Activated CD4-positive, alpha-beta memory T cell treated with anti-CD3 and anti-CD28 coated beads, Interleukin-2, amount 10 ng/mL, durations not matched to agents 7 days and 5 days (primary cell): ENCODE measurements at places on chromosomes 4 and X.

GRCh38 chr4:187668526-187669082 lies 327.0 kb upstream of the ZFP42 start:
- no peak for DNase-seq

GRCh38 chrX:12460929-12461328 lies 322.7 kb downstream of the FRMPD4 start:
- no peak for DNase-seq

GRCh38 chrX:45709381-45709780 lies 508.7 kb upstream of the DIPK2B start:
- no peak for DNase-seq

- no peak for DNase-seq
Observed at GRCh38 chr4:83753260-83753659, 217.4 kb downstream of the GPAT3 start.

DNA sequence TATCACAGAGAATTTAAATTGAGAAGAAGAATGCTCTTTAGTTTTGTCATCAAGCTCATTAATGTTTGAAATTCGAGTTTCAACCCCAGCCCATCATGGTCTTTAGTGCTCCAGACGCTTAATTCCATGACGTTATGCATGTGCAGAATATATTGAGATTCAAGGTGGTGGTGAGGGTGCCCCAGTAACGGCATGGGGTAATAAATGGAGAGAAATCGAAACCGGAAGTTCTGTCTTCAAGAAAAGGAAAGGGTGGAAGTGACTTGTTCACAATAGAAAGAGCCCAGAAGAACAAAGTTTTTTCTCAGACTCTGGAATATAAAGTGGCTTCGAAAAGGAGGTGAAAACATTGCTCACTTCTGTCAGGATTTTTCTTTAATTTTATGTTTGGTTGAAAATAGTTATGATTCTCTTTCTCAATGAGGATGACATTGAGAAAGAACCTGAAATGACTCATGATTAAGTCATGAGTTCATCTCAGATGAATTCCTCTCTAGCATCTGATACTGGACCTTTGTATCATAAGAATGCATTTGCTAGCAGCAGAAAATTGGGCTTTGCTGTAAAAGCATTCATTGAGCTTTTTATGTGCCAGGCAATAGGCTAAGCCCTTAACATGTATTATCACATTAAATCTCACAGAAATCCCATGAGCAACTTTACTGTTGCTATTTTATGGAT lies 779 bp upstream of the DDX60L start:
- DNase-seq, result peak; percentile 60

DNA sequence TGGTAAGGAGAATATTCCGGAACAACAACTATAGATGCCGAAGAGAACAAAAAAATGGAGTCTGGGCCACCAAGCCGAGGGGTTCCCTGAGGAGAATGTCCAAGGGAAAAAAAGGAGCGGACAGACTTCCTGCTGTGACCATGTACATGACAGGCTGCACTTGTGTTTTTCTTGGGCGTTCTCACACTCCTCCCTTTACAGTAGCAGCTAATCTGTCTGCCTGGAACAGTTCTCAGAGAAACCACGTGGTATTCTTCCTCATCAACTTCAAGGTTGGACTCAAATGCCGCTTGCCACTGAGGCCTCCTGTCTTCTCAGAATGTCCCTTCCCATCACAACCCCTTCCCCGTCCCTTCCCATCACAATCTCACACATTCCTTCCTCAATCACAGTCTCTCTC lies 30.8 kb upstream of the MTNR1A start:
- no peak for DNase-seq

- no peak for DNase-seq
Observed at GRCh38 chr4:6509587-6509986, 37.2 kb upstream of the PPP2R2C start.

DNA sequence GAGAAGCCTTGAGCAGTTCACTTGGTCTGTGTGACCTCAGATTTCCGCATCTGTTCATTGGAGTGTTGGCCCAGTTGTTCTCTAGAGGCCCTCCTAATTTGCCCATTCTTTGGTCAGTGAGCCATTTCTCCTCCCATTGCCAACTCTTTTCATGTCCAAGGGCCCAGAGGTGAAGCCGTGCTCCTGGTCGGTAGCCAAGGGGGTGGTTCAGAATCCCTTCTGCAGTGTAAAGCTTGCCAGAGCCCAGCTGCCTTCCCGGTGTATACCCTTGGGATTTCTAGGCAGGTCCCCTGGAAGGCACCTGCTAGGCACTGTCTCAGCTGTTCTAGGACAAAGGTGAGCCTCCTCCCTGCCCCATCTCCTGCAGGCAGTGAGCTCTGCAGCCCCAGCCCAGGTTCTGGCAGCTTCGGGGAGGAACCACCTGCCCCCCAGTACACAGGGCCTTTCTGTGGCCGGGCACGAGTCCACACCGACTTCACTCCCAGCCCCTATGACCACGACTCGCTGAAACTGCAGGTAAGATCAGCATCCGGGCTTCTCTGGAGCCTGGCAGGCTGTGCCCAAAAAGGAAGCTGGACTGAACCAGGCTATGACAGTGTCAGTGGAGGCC lies 12.3 kb downstream of the SASH3 start:
- DNase-seq, result no peak

GRCh38 chr4:41473176-41473575 lies 64.8 kb upstream of the LIMCH1 start:
- no peak for DNase-seq

GRCh38 chr4:88457307-88458103 lies 586 bp downstream of the HERC5 start:
- peak; percentile 53 for DNase-seq

DNA sequence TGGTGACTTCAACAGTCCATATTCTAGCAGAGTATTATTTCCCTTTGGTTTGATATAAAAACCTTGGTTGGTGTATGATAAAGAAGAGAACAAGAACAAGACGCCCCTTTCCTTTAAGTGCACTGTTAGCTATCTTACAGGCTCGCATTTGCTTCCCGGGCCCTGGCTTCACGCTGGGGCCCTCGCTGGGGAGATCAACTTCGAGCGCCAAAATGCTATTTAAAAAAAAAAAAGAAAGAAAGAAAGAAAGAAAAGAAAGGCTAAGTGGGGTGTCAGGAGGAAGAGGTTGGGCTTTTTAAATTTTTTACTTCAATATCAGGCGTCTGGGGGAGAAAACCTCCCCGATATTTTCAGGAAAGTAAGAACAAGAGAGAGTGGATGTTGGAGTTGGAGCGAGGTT lies 11.7 kb downstream of the ARX start:
- DNase-seq, result no peak
